ENCODE measurements at places on chromosomes 5 and 9. TPM values are rescaled to one million over a fixed set of nuclear protein-coding genes. Genes with fewer than 3 reads are reported as not detected.

The PCA3 gene
- polyA plus RNA-seq = not detected

The HEMGN gene
- polyA plus RNA-seq = not detected

The PCDHB8 gene
- polyA plus RNA-seq = 0.42 TPM

The PPP2R2B gene
- 0.25 TPM for polyA plus RNA-seq

The LHX2 gene
- 0.11 TPM for polyA plus RNA-seq

The MTAP gene
- polyA plus RNA-seq = 24.5 TPM

The C5orf63 gene
- 1.7 TPM for polyA plus RNA-seq

The SRD5A1 gene
- polyA plus RNA-seq = 6.6 TPM

The CDH9 gene
- not detected for polyA plus RNA-seq

The EQTN gene
- polyA plus RNA-seq = 1.0 TPM

The CCDC192 gene
- polyA plus RNA-seq = 0.92 TPM

The ANKDD1B gene
- 0.34 TPM for polyA plus RNA-seq

The CTXN3 gene
- polyA plus RNA-seq = not detected

The SMIM15 gene
- polyA plus RNA-seq = 39.7 TPM

The RGS7BP gene
- polyA plus RNA-seq = 5.8 TPM

The CCDC152 gene
- 2.5 TPM for polyA plus RNA-seq

The UHRF2 gene
- polyA plus RNA-seq = 33.1 TPM

The GLRA1 gene
- polyA plus RNA-seq = not detected

The FBP2 gene
- polyA plus RNA-seq = not detected

The CMYA5 gene
- 13.7 TPM for polyA plus RNA-seq

The NNT gene
- 12.2 TPM for polyA plus RNA-seq

The ENTPD8 gene
- polyA plus RNA-seq = not detected

The SPATA6L gene
- 1.4 TPM for polyA plus RNA-seq

The DAPK1 gene
- polyA plus RNA-seq = 57.6 TPM

The RANBP17 gene
- 4.6 TPM for polyA plus RNA-seq

The LRSAM1 gene
- 9.0 TPM for polyA plus RNA-seq

The PTCD2 gene
- polyA plus RNA-seq = 7.3 TPM

The ANXA2R gene
- 1.6 TPM for polyA plus RNA-seq

The SETD9 gene
- polyA plus RNA-seq = 7.6 TPM

The INSYN2B gene
- polyA plus RNA-seq = 0.12 TPM

The RNF183 gene
- polyA plus RNA-seq = 0.06 TPM

The NME5 gene
- 3.6 TPM for polyA plus RNA-seq

The HTR4 gene
- polyA plus RNA-seq = 0.23 TPM
